ENCODE measurements at places on chromosomes 5 and 9. TPM values are rescaled to one million over a fixed set of nuclear protein-coding genes. Genes with fewer than 3 reads are reported as not detected.

Gene C9orf85
- total RNA-seq, result 9.5 TPM

Gene MACIR
- 3.6 TPM for total RNA-seq

DNA sequence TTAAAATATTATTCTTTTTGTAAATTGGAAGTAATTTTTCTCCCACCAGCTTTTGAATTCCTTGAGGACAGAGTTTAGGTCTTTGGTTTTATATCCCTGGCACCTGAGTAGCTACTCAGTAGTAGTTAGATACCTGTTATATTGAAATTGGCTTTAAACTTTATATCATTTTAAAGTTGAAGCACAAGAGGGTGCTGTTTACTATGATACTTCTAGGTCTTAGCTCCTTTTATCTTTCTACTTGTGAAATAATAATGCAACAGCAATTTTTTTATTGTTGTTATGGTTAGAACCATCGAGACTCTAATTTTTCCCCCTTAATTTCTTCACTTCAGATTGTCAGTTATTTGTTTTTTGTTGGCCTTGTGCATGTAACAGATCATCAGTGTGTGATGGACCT, 46.3 kb downstream of the AP3S1 start:
- no peak for DNase-seq

- H3K4me3 ChIP-seq, result no peak overlapping the region
- H3K4me1 ChIP-seq, result peaks cover 3% of the 10 kb centered on the region
- no peaks in the 10 kb centered on the region for H3K27me3 ChIP-seq
- H3K36me3 ChIP-seq, result no peaks in the 10 kb centered on the region
- DNase-seq, result no peak
- H3K27ac ChIP-seq, result no peak overlapping the region
These were observed 76.6 kb upstream of the CCDC152 start for GRCh38 chr5:42680046-42680445.

- H3K27me3 ChIP-seq, result no peaks in the 10 kb centered on the region
- no peaks in the 10 kb centered on the region for H3K36me3 ChIP-seq
- H3K4me1 ChIP-seq, result no peaks in the 10 kb centered on the region
- no peak overlapping the region for H3K4me3 ChIP-seq
These were observed 15.3 kb downstream of the TNFSF15 start for GRCh38 chr9:114790521-114790920.
